ENCODE measurements at places on chromosomes 2 and 18.

GRCh38 chr2:113920996-113921395 is 31.1 kb downstream of the ACTR3 start:
- no peak for DNase-seq

DNA sequence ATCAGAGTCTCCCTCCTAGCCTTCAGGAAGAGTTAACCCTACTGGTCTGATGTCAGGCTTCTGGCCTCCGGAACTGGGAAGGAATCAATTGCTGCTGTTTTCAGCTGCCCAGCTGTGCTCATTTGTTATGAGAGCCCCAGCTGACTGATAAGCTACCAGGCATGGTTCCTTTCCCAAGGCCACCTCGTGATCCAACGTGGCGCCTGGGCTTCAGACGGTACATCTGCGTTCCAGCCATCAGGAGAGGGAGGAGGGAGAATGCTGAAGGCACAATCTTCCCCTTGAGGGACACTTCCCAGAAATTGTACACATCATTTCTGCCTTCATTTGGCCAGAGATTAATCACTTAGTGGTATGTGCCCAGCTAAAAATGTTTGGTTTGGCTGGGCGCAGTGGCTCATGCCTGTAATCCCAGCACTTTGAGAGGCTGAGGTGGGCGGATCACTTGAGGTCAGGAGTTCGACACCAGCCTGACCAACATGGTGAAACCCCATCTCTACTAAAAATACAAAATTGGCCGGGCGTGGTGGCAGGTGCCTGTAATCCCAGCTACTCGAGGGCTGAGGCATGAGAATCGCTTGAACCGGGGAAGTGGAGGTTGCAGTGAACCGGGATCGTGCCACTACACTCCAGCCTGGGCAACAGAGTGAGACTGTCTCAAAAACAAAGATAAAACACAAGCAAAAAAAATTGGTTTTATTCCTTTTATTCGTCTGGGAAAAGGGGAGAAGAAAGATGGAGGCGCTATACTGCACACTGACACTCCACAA is 10.5 kb upstream of the ARMC9 start:
- DNase-seq: no peak

DNA sequence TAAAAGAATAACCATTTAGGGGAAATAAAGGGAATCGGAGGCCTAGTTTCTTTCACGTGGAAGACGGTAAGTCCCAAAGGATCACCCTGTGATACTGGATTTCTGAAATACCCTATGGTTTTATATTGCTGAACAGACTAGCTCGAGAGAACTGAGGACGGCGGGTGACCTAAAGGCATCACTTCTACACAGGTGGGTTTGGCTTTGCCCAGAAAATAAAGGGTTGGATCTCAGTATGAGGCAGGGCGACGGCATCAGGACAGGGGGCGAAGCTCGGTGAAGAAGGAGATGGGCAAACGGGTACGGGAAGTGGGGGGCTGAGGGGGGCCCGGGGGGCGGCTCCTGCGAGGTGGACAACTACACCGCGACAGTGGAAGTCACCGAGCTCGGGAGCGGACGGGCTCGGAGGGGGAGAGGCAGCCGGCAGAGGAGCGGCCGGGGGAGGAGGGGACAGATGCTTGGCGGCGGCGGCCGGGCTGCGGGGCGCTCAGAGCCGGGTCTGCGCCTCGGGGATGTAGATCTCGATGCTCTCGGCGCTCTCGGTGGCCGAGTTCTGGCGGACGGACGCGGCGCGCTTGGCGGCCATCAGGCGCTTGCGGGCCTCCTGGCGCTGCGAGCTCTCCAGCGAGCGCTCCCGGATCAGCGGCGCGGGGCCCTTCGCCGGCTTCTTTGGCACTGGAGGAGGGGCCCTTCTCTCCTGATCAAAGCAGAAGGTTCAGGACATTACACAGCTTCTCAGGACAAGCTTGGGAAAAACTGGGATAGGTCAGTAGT is 48.9 kb downstream of the TGIF1 start:
- DNase-seq: no peak

DNA sequence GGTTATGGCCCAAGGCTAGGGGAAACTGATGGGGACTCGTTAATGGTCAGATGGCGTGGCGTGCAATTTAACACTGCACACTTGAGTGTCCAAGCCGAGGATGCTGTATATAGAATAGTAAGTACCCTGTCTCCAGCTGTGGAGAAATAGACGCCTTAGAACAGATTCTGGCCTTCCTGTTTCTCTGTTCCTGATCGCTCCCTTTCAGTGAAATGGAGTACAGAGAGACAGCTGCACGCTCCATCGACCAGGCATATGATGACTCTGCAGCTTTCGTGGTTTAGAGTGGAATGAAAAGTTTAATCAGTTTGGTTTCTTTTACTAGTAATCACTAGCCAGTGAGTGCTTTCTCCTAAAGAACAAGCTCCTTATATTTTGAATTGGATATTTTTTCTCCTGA is 213.4 kb downstream of the NEDD4L start:
- no peak for DNase-seq

GRCh38 chr2:133139847-133140533 is 428.3 kb downstream of the NCKAP5 start:
- DNase-seq: no peak

Measured in NCI-H2227 treated with DMSO at 0.1 percent for 48 hours (cell line).